ENCODE measurements at places on chromosomes 2 and 18.

DNA sequence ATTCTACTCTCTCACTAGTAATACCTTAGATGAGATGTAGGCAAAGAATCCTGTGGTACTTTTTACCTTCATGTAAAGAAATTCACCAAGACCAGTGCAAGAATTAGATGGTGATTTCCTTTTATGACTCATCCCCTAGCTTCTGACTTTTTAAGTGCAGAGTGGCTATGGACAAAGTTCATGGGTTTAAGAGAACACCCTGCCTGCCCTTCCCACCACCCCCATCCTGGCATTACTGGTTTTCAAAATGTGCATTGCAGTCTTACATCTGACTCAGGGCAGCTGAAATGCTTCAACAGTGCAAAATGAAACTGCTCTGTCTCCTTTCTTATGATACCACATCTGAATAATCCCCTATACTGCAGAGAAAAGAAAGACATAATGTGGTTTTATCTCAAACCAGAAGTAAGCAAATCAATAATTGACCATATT is 22.6 kb downstream of the MAIP1 start:
- no peak overlapping the region for H3K27ac ChIP-seq
- no peak for DNase-seq
- no peak overlapping the region for H3K4me3 ChIP-seq
- H3K4me1 ChIP-seq = peaks cover 4% of the 10 kb centered on the region

GRCh38 chr18:75504469-75504868 is 77.0 kb upstream of the SMIM21 start:
- H3K4me1 ChIP-seq = no peaks in the 10 kb centered on the region
- no peak overlapping the region for H3K4me3 ChIP-seq
- no peaks in the 10 kb centered on the region for H3K36me3 ChIP-seq
- no peak for DNase-seq
- H3K27ac ChIP-seq = no peak overlapping the region
- H3K27me3 ChIP-seq = peaks cover 7% of the 10 kb centered on the region

DNA sequence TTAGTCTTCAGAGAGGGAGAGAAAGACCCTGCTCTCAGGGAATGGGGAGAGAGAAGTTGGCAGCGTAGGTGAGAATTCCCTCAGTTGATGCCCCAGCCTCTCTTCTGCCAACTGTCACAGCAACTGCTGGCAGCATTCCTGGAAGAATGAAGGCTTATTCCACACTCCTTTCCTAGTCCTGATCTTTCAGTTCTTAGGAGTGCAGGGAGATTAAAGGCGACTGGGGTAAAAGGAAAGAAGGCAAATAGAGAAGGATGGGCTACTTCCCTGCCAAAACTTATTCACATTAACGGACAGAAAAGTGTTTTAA is 65.9 kb upstream of the ACAA2 start:
- H3K27me3 ChIP-seq = peaks cover 14% of the 10 kb centered on the region
- H3K4me1 ChIP-seq = no peaks in the 10 kb centered on the region
- H3K27ac ChIP-seq = no peak overlapping the region
- DNase-seq = no peak

GRCh38 chr18:5918205-5918858 is 23.0 kb upstream of the TMEM200C start:
- no peak overlapping the region for H3K4me3 ChIP-seq
- H3K27ac ChIP-seq = no peak overlapping the region
- peaks cover 19% of the 10 kb centered on the region for H3K27me3 ChIP-seq
- DNase-seq = no peak
- no peaks in the 10 kb centered on the region for H3K4me1 ChIP-seq
- no peaks in the 10 kb centered on the region for H3K36me3 ChIP-seq

DNA sequence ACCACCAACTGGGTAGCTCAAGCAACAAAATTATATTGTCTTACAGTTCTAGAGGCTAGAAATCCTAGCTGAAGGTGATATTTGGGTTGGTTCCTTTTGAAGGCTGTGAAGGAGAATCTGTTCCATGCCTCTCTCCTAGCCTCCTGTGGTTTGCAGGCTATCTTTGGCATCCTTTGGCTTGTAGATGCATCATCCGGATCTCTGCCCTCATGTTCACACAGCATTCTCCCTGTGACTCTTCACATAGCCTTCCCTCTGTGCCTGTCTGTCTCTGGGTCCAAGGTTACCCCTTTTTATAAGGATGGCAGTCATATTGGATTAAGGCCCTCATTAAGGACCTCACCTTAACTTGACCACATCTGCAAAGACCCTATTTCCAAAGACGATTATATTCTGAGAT is 78.6 kb upstream of the MAP3K20 start:
- H3K36me3 ChIP-seq = no peaks in the 10 kb centered on the region
- no peak overlapping the region for H3K27ac ChIP-seq
- no peak for DNase-seq
- H3K4me1 ChIP-seq = no peaks in the 10 kb centered on the region
